ENCODE measurements at places on chromosomes 16 and 17.

DNA sequence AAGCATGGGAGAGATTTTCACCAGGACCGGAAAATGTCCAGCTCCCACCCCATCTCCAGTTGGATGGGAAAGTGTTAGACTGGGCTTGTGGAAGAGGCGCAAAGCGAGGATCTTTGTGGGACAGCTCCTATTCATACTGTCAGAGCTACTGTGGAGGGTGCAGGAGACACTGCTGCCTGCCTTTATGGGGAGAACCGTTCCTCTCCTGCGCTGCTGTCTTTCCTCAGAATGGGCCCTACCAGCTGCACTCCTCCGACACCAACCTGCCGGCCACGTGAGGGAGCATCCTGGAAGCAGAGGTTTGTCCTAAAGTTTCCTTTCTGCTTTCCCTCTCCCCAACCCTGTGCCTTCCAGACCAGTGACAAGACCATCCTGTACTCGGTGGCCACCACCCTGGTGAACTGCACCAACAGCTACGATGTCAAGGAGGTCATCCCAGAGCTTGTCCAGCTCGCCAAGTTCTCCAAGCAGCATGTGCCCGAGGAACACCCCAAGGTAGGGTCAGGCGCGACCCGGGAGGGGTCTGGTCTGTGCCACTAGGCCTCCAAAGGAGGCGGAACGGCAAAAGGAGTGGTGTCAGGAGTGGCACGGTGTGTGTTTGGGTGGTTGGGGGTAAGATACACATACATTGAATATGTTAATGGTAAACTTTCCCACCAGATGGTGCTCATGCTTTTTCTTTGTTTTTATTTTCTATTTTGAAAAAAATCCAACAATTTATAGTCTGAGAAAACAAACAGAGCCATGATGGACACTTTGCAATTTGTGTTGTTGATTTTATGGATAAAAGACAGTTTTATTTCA, 23.0 kb downstream of the SLC35G3 start:
- no peak for DNase-seq

- DNase-seq: no peak
Measured at GRCh38 chr16:67987460-67988160, 7.3 kb upstream of the DPEP3 start.

- DNase-seq: no peak
Measured at GRCh38 chr17:35021520-35022380, 41.4 kb downstream of the LIG3 start.

DNA sequence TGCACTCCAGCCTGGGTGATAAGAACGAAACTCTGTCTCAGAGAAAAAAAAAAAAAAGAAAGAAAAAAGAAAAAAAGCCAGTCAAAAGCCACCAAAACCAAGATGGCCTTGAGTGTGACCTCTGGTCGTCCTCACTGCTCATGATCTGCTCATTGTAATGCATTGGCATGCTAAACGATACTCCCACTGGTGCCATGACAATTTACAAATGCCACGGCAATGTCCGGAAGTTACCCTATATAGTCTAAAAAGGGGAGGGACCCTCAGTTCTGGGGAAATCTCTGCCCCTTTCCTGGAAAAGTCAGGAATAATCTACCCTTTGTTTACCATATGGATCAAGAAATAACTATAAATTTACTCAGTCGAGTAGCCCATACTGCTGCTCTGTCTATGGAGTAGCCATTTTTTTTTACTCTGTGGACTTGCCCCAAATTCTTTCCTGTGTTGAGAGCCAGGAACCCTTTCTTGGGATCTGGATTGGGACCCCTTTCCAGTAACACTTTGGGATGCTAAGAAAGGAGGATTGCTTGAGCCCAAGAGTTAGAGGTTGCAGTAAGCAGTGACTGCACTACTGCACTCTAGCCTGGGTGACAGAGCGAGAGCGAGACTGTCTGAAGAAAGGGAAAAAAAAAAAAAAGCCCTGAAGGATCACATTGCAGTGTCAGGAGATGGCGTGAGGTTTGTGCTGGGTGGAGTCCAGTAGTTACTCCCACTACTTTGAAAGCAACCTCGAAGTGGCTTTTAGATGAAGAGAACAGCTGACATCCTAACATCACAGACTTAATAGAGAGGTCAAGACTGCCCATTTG, 3.7 kb upstream of the TMEM231 start:
- no peak for DNase-seq

GRCh38 chr16:87098976-87099720, 218.0 kb downstream of the C16orf95 start:
- no peak for DNase-seq
